GM12878 (cell line): ENCODE measurements at places on chromosomes 12 and 14. TPM values are rescaled to one million over a fixed set of nuclear protein-coding genes. Genes with fewer than 3 reads are reported as not detected.

GRCh38 chr12:113381220-113381619 lies 22.5 kb downstream of the SDS start:
- no peak for DNase-seq

GRCh38 chr14:95770777-95771176 lies 56.9 kb upstream of the TCL1A start:
- DNase-seq = no peak

DNA sequence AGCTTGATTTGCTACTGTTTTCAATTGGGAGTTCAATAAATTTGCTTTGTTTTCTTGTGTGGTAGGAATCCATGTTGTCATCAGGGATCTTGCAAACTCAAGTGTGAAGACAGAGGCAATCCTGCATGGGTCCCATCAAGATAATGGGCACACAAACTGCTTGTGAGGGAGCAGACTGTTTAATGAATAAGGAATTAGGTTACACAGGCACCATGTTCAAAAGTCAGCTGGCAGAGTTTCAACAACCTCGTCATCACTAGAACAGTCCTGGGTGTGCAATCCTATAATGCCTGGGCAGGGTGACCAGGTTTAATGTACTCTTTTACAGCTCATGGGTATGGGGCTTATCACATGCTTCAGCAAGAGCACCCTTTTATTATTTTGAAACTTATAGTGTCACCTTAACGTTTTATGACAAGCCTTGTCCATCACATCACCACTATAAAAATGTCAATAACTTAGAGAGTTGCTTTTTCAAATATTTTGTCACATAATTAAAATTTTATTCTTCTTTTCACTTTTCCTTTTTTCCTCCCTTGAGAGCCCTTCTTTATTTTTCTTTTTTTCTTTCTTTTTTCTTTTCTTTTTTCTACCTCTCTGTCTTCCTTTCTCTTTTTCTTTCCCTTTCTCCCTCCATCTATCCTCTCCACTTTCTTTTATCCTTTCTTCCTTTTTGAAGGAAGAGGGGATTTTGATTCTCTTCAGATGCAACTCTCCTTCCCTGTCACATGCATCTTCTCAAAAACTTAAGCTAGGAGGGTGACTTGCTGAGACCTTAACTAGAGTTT lies 252.2 kb upstream of the ATP2B1 start:
- no peak for DNase-seq

DNA sequence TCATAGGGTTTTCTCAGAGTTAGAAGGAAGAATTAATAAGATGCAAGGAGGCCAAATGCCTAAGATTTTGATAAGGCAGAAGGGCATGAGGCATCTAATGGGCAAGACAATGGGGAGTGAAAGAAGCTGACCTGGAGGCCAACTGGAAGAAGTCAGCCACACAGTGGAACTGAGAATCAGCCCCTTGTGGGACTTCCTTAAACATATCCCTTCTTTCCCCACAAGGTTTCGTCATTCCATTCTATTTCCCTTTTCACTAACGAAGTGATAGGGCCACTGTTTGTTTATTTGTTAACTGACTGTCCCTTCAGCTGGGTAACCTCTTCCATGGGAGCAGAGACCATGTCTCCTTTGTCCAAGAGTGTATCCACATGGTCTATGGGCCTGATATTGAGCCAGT lies 86.2 kb downstream of the HELB start:
- DNase-seq = no peak

DNA sequence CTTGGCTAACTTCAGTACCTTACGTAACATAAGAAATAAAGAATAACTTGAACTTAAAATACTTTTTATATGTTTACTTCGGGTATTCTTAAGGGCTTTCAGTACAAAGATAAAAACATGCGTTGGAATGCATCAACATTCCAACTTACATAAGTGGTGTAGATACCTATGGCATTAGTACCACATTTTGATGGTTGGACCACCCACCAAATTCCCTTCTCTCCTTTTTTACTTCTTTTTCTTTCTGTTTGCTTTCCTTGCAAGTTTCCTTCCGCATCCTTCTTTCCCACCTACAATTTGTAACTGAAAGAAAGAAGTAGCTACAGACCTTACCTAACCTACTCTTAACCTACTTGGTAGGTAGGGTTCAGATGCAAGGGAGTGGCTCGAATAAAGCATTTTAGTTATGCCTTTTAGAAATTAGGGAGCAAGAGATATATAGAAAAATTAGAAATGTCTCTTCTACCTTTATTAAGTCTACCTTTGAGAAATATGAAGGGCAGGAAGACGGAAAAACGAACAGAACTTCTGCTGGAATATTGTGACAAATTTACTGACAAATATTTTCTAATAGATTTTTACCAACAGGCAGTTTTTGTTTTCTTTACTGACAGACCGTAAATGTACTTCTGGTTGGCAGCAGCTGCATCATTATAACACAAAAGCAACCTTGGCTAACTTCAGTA lies 2.1 kb upstream of the ARHGAP5 start:
- no peak for DNase-seq

The OR4E2 gene
- total RNA-seq = not detected in 2 replicates

The IPO8 gene
- 38.5 and 42.2 TPM in 2 replicates for total RNA-seq

The SLCO1B1 gene
- not detected in 2 replicates for total RNA-seq
